ENCODE measurements at places on chromosomes 16 and 17.

- DNase-seq: peak; percentile 22
Observed at GRCh38 chr17:9628509-9628908, 16.8 kb upstream of the USP43 start.

DNA sequence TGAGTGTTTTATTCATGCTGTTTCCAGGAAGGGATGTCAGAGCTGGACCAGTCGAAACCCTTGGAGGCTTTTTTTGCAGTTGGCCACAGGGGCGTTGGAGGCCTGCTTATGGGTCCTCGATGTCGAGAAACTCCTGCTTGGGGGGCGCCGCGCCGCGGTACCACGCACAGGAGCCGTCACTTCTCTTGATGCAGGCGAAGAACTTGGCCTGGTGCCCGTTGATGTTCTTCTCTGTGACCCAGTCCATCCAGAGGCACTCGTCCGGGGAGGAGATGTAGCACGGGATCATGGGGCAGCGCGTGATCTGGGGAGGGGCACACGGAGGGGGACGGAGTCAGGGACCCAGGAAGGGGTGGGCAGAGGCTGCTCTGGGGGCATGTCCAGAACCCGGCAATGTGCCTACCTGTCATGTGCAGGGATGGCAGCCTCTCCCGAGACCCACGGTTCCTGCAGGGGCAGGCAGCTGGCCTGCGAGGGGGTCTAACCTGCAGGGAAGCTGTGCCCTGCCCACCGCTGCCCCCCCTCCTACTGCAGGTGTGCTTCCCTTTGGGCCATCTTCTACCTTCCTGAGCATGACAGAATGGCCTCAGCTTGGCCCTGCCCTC is 15.0 kb upstream of the USP36 start:
- no peak for DNase-seq

DNA sequence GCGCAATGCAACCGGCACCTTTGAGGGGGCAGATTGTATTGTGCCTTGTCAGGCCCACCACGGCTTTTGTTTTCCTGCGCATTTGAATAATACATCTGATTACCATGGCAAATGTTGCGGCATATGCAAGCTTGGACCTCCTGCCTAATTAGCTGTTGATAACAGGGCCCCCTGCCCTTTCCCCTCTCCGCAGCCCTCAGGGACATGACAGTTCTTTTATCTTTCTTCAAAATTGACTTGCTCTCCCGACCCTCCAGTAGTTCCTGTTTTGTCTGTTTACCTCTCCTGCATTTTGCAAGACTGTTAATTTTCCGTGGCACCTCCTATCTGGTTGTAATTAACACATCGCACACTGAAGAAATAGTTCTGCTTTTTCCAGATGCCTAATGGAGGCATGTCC is 86.8 kb downstream of the RBFOX1 start:
- DNase-seq: no peak

DNA sequence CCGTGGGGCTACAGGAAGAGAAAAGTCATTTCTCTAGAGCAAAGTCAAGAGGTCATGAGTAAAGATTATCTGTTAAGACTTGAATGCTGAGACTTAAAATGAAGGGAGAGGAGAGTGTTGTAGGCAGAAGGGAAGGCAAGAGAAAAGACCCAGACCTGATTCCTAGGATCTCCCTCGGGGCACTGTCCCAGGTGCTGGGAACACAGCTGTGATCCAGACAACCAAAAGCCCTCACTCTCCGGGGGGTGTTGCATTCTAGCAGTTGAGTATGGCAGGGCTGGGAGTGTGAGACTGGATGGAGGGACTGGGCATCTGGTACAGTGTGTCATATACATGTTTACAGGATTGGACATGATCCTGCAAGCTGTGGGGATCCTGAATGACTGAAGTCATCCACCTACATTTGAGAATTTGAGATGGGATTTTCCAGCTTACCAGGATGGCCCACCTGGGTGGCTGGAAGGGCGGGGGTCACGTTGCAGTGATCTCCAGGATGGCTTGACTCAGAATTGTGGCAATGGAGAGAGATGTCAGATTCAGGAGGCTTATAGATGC is 29.1 kb downstream of the ARSG start:
- DNase-seq: peak; percentile 44

DNA sequence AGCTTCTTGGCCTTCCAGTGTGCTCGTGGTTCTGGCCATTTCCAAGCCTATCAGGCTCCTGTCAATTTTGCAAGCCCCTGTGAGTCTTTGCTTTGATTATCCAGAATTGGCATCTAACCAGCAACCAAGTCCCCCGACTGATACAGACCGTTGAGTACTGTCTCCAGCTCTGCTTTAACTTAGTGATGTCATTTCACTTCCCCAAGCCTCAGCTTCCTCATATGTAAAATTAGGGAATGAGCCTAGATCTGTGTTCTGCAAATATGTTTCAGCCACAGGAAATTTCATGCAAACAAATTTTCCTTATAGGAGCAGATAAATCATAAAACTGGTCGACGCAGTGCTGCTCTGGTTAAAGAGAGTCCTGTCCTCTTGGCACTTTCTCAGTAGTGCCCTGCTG is 60.1 kb upstream of the WSB1 start:
- DNase-seq: no peak

All from foreskin keratinocyte (primary cell).